ENCODE measurements at places on chromosomes 13 and 19.

DNA sequence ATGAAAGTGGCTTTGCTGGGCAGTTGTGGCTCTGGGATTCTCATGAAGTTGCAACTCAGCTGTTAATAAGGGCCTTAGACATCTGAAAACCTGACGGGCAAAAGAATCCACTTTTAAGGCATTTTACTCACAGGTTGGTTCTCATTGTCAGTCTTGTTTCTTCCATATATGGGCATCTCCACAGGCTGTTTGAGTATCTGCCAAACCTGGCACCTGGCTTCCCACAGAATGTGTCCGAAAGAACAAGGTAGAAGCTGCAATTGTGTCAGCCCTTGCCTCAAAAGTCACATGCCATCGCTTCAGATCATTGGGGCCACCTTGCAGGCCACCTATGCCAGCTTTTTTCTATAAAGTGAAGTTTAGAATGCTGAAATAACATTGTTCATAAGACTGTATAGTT lies 102.4 kb downstream of the KCTD12 start:
- DNase-seq: no peak

- DNase-seq: no peak
Observed at GRCh38 chr13:113533161-113533840, 42.8 kb upstream of the DCUN1D2 start.

DNA sequence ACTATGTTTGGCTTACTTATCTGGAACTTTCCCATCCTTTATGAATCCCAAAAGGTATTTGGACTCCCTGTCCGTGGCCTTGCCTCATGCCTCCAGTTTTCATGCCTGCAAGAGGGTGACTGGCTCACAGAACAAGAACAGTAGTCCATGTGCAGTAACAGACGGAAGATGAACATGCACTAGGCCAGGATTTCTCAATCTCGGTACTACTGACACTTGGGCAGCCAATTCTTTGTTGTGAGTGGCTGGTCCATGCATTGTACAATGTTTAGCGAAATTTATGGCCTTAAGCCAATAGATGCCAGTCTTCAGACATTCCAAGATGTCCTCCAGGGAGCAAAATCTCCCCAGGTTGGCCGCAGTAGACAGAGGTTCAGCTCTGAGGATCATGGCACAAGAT lies 61.9 kb downstream of the DOCK9 start:
- no peak for DNase-seq

DNA sequence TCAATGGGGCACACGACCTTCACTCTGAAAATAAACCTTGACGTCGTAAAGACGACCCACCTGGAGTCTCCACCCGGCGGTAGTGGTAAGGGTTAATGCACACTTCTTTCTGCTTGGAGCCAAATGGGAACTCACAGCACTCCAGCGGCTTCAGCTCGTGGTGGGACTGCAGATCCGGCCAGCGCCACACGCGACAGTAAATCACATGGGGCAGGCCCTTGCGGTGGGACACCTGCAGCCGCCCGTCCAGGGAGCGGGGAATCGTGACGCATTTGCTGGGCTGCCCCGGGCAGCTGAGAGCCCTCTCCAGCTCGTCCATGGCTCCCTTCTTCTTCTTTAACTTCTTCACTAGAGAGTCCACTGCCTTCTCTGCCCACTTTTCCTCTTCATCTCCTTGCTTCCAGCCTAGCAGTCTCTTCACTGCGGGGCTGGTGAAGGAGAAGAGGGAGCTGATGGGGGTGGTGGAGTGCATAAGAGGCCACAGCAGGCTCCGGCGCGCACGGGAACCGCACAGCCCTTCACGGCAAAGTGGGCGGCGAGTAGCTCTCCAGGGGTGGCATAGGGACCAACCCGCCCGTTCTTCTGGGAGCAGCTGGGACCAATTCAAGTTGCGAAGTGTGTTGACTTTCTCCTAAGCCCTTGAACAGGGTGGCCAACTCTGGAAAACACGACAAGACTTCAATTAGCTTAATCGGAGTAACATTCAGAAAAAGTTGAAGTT lies 40.7 kb downstream of the SMAD9 start:
- no peak for DNase-seq

GRCh38 chr19:58406818-58407657 lies 1.4 kb upstream of the ZNF584 start:
- DNase-seq: no peak

DNA sequence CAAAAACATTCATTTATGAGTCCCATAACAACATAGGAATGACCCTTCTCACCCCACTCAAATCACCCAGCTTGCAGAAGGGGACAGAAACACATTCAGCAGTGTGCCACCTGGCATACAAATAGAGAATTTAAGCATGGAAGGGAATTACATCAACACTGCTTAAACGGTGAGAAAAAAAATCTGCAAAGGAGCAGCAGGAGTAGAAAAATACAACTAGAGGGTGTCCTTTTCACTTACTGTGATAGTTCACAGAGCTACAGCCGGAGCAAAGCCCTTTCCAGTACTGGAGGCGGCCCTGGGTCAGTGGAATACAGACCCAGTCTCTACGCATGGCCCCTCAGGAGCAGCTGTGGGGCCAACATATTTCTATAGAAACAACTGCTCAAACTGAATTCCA lies 764.3 kb upstream of the ARGLU1 start:
- no peak for DNase-seq

- DNase-seq: no peak
Observed at GRCh38 chr13:90696656-90697055, 650.8 kb upstream of the MIR17HG start.

DNA sequence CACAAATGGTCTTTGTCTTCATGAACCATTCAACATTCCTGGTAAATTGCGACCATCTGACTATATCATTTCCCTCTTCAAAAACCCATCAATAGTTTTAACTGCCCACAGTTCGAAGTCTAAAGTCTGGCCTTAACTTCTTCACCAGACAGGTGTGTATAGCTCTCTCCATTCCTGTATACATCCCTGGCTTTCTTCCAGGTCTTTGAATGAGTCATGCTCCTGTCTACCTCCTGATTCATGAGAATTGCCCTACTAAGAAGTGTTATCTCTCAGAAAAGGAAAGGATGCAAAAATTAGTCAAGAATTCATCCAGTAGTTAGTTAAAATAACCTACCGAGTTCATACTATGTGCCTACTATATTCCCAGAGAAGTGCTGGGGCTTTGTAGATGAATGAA lies 225.0 kb downstream of the TBC1D4 start:
- no peak for DNase-seq

DNA sequence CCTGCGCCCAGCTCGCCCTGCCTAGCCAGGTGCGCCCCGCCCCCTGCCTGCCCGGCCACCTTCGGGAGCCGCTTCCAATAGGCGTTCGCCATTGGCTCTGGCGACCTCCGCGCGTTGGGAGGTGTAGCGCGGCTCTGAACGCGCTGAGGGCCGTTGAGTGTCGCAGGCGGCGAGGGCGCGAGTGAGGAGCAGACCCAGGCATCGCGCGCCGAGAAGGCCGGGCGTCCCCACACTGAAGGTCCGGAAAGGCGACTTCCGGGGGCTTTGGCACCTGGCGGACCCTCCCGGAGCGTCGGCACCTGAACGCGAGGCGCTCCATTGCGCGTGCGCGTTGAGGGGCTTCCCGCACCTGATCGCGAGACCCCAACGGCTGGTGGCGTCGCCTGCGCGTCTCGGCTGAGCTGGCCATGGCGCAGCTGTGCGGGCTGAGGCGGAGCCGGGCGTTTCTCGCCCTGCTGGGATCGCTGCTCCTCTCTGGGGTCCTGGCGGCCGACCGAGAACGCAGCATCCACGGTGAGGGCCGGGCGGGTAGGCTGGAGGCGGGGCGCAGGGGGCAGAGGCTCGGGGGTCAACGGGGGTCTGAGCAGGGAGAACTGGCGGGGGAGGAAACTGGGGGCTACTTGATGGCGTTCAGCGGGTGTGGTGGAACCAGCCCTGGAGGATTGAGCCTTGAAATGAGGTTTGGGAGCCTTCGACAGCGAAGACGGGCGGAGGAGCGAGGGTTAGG lies at the start of gene SPINT2:
TSS of gene SPINT2 (plus strand) at position 88 of the 727 bp plus-strand sequence. CDS start at position 408, 320 bp downstream.
- peak; percentile 13 for DNase-seq

DNA sequence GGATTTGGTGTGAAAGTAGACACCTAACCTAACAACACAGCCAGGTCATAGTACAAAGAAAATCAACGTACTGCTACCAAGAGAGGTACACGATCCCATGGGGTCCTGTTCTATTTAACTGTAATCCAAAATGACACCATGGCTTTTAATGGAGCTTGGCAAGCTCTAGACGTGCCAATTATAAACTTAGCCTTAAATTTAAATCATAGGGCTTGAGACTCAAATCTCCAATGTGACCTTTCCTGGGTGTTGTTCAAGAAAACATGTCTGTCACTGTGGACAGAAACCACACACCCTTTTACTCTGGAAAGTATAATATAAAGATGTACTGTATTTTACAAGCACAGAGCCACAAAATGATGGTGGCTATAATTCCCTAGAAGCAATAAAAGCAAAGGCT lies 299.3 kb downstream of the ENOX1 start:
- no peak for DNase-seq

GRCh38 chr13:89816404-89816803 lies 1531.1 kb upstream of the MIR17HG start:
- DNase-seq: no peak

DNA sequence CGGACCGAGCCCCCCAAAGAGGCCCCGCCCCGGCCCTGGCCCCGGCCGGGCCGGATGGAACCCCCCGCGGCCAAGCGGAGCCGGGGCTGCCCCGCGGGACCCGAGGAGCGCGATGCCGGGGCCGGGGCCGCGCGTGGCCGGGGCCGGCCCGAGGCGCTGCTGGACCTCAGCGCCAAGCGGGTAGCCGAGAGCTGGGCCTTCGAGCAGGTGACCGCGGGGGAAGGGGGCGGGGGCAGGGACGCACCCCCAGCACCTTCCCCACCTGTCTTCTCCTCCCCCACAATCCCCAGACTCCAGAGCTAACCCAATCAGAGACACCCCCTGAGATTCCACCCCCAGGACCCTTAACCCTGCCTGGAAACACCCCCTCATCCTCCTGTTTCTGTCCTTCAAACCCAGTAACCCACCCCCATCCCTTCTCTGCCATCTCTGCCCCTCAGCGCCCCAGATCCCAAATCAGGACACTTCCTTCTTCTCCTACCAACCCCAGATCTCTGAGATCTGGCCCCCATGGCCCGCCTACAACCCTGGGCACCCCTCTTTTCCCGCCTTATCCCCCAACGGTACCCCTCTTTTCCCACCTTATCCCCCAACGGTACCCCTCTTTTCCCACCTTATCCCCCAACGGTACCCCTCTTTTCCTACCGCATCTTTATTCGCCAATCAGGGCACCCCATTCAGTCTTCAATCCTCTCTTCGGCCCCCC lies 505 bp downstream of the ZSWIM4 start:
- no peak for DNase-seq

GRCh38 chr13:23688336-23688735 lies 118.1 kb downstream of the TNFRSF19 start:
- no peak for DNase-seq

GRCh38 chr13:25943081-25943480 lies 108.7 kb downstream of the SHISA2 start:
- no peak for DNase-seq

DNA sequence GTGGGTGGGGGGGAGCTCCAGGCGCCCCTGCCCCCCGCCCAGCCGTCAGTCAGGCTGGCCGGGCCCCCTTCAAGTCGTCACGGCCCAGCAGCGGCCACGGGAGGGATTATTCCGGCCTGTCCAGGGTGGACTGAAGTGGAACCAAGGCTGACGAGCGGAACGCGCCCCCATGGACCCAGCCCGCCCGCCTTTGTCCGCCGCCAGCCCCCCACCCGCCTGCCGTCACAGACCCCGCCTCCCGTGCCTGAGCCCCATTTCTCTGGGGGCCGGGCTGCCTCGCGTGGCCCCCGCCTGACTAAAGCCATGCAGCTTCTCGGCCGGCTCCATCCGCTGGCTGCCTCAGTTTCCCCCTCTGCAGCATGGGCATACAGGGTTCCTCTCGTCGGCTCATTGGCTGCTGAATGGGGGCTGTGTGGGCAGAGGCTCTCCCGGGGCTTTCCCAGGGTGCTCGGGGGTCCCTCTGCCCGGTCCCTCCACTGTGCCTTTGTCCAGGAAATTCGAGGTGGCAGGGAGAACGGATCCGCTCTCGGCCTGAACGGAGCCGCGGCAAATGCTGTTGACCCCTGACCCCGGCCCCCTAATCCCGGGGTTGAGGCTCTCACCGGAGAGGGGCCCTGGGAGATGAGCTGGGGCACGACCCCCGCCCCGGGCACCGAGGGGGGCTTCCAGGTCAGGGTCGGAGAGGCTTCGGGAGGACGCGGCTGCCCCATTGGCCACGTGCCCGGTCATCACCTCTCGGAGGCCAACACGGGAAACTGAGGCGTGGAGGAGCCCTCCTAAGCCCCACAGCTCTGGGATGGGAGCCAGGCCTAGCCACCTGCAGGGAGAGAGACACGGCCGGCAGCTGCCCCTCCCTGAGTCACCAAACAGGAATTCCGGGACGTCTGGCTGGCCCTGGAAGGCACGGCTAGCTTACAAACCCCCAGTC lies 27.4 kb downstream of the EFNA2 start:
- DNase-seq: no peak

DNA sequence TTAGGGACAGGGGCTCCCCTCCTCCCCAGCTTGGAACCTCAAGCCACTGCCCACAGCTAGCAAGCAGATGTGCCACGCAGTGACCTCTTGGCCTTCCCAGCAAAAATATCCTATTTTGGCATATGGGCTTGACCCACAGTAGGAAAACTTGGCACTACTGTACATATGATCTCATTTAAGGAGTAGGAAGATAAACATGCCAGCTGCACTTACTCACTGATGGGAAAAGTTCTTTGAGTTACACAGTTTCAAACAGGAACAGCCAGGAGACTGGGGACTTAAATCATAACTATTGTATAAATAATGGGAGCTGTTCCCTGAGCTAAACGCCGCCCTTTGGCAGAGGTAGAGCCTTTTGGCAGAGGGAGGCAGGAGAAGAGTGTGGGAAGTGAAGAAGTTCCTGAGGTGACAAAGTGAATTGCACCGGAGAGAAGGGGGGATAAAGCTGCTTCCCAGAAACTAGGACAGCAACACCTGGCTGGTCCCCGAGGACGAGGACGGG lies 6.1 kb downstream of the SACS start:
- no peak for DNase-seq

DNA sequence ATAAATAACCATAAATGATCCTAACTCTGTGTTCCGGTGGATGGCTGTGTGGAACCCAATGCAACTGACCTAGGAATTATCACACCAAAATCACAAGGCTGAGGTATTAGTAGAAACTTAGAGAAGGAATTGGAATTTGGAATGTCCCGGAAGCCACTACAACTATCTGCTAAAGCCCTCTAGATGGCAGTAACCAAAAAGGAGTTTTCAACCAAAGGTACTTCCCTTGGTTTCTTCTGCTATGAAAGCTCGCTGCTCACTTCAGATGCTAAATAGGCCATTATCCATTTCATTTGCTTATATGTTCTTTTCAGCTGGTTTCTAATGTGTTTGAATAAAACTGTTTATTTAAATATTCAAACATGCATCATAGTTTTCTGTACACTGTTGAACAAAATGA lies 1589.1 kb upstream of the SPRY2 start:
- no peak for DNase-seq

Data from stimulated activated CD8-positive, alpha-beta memory T cell treated with anti-CD3 and anti-CD28 coated beads, Interleukin-7, amount 100 ng/mL, for 1 hour (primary cell).